ENCODE measurements at places on chromosomes 11 and 22. TPM values are rescaled to one million over a fixed set of nuclear protein-coding genes. Genes with fewer than 3 reads are reported as not detected.

DNA sequence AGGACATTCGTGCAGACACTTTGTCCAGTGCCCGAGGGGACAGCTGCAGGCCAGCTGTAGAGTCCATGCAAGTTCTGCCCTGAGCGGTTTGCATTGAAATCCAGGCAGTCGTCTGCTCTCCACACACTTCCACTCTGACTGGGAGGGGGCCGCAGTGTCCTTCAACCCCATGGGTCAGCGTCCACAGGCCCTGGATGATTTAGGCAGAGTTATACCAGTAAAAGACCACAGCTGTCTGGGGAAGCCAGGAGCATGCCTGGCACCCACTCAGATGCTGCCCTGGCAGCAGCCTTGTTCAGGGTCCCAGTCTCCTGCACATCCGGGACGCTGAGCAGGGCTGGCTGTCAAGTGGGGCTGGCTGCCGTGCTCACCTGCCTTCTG lies 26.5 kb downstream of the KRTAP5-5 start:
- no peak for DNase-seq

- DNase-seq: no peak
Observed at GRCh38 chr11:70360211-70360610, 38.1 kb upstream of the CTTN start.

DNA sequence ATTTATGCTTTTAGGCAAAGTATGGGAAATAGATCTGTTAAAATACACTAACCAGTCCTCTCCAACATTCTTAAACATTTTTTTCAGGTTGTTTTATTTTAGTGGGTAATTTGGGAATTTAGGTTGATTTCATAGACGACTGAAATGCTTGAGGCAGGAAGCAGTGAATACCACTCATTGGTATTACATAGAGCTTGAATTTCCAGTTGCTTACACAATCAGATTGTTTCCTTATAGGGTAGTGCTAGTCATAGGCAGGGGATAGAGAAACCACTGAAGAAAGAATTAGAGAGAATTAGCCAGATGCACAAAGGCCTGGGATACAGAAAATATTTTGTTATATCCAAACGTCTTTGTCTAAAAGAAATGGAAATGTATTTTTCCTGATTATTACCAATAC lies 23.9 kb upstream of the LYVE1 start:
- DNase-seq: no peak

- no peak for DNase-seq
Observed at GRCh38 chr11:132288036-132288435, 917.6 kb downstream of the NTM start.

- peak; percentile 88 for DNase-seq
Observed at GRCh38 chr22:42180349-42180842, 49.8 kb upstream of the CYP2D6 start.

DNA sequence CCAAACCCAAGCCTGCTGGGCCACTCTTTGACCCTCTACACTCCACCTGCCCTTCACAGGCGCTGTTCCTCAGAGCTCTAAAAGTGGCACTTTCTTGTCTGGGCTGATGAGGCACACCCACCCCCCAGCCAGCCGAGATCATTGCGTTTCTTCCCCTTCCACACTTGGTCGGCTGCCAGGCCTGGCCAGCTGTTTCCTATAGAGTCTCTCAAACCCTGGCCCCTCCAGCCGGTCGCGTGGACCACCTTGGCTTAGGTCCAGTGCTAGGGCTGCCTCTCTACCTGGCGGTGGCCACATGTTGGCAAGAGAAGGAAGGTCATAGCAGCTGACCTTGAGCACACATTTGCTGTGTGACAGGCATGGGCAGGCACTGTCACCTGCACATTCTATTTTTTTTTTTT lies 60.6 kb downstream of the PPP6R2 start:
- DNase-seq: no peak

GRCh38 chr11:2427721-2428321 lies 16.5 kb downstream of the TRPM5 start:
- no peak for DNase-seq

GRCh38 chr11:59957094-59957493 lies 6.7 kb upstream of the OOSP4A start:
- no peak for DNase-seq

GRCh38 chr11:35631891-35632290 lies 13.6 kb downstream of the FJX1 start:
- no peak for DNase-seq

DNA sequence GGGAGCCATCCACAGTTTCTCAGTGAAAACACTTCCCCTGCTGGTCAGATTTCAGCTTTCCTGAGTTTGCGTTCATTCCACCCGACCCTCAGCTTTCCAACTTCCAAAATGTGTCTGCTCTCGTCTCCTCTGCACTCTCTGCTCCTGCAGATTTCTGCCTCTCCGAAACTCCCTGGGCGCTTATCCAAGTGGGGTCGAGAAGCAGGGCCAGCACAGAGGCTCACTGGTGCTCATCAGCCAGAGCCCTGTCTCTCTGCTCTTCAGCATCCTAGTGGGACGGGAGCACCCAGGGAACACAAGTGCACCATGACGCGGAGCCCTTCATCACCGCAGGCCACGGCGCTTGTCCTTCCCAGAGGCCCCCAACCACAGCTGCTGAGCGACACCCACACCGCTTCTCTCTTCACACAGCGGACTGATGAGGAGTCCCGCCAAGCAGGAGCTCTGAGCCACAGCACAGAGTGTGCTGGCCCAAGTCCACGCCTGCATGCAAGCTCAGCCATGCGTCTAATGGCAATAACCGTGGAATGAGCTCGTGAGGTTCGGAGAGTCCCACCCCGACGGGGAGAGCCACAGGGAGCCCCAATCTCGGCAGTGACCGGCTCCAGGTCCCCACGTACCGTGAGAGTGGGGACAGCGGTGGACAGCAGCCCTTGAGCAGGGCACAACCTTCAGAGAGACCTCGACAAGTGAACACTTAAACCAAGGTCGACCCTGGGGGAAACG lies 27.9 kb upstream of the MOB2 start:
- DNase-seq: peak; percentile 54

- DNase-seq: no peak
Observed at GRCh38 chr22:49598338-49598737, 229.3 kb downstream of the BRD1 start.

DNA sequence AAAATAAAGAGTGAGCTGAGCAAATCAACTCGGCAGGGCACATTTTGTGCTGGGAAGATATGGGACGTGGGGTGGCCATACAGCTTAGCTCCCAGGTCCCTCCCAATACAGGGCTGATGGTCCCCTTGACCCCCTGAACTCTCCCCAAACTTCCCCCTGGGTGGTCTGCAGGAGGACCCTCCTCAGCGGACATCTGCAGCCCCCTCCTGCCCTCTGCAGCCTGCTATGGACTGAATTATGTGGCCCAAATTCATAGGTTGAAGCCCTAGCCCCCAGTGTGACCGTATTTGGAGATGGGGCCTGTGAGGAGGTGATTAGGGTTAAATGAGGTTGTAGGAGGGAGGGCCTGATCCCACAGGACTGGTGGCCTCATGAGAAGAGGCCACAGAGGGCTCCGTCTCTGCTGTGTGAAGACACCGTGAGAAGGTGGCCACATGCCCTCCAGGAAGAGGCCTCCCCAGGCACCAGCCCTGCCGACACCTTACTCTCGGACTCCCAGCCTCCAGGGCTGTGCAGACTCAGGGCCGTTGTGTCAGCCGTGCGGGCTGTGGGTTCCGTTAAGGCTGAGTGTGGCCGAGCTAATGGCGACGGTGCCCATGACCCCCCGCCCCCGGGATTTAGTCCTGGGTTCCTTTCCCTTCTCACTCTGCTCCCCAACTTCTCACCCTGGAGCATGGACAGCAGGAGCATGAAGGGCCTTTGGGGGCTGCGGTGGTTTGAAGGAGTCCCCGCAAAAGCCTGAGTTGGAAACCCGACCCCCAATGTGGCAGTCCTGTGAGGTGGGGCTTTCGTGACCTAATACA lies 1042.8 kb downstream of the BRD1 start:
- DNase-seq: no peak

DNA sequence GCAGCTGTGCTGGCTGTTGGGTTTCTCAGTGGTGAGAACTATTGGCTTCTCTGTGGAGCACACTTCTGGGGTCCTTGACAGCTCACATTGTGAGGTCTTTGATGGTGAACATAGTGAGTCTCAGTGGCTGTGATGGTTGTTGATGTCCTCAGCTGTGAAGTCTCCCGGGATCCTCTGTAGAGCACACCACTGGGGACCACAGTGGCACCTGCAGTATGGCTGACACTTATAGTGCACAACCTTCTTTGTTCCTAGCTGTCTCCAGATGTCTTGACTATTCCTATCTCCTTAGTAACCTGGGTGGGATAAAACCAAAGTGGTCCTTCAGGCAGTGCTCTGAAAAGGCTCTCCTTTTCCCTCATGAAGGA lies 34.3 kb upstream of the CHORDC1 start:
- no peak for DNase-seq

GRCh38 chr11:126997196-126997595 lies 3.4 kb downstream of the KIRREL3 start:
- peak; percentile 34 for DNase-seq

DNA sequence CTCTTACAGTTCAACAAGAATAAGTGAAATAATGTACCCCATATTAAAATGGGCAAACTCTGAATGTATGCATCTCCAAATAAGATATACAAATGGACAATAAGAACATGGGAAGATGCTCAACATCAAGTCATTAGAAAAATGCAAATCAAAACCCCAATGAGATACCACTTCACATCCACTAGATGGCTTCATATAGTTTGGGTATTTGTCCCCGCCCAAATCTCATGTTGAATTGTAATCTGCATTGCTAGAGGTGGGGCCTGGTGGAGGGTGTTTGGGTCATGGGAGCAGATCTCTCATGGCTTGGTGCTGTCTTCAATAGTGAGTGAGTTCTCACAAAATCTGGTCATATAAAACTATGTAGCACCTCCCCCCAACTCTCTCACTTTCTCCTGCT lies 5.7 kb downstream of the MPZL2 start:
- DNase-seq: no peak

- DNase-seq: no peak
Observed at GRCh38 chr11:14189874-14190273, 169.1 kb downstream of the RRAS2 start.

- no peak for DNase-seq
Observed at GRCh38 chr11:10436224-10436623, 18.8 kb upstream of the AMPD3 start.

- peak; percentile 96 for DNase-seq
Observed at GRCh38 chr11:64378335-64378880, 19.4 kb downstream of the RPS6KA4 start.

Gene HORMAD2
- total RNA-seq: 9.0 TPM

Gene GAB2
- total RNA-seq: 11.7 TPM

Gene FAM89B
- total RNA-seq: 28.1 TPM

Gene TUBA8
- total RNA-seq: not detected

Gene CCDC89
- total RNA-seq: 8.6 TPM

Gene UBQLN3
- not detected for total RNA-seq

Gene PGA3
- total RNA-seq: not detected

Gene SPTBN2
- total RNA-seq: 103 TPM

Gene OR10W1
- total RNA-seq: not detected

Measured in G401 (cell line).